ENCODE measurements at places on chromosomes 5 and 9.

DNA sequence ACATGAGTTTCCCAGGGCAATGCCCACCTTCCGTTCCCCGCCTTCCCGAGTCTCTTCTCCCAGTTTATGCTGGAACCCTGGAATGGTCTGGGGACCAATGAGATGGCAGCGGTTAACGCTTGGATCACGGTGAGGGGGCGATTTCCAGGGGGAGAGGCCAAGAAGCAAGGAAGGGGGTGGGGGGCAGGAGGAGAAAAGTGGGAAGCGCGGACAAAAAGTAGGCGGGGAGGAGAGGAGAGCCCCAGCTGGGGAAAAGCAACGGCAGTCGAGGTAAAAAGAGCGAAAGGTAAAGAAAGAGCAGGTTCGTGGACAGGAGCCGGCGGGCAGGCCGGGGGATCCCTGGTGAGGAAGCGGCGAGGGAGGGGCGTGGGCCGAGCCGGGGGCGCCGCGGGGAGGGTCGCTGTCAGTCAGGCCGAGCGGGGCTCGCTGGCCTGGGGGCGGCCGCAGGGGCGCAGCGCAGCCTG, 508 bp upstream of the SNCAIP start:
- DNase-seq: peak; percentile 63

DNA sequence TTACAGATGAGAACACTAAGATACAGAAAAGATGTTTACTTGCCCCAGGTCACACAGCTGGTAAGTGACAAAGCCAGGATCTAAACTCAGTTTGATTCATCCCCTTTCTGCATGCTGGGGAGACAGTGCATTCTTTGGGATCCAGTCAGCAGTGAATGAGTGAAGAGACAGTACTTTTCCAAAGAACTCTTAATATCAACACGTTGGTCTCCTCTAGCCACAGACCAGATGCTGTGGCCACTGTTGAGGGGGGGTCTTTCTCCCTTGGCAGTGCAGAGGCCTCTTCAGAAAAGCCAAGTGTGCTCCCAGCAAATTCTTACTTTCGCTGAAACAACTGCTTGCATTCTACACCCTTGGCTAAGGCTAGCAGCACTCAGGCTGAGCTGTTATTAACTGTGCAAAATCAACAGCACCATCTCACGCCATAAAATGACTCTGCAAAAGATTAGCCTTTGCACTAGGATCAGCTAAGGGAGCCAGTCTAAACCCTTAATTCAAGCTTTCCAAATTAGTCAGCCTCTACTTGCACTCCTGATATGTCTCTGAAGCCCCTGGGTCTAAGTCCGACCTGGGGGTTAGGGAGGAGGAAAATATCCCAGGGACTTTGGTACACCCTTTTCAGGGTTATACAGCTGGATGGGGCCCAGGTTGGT, 4.8 kb upstream of the TMEM171 start:
- no peak for DNase-seq

DNA sequence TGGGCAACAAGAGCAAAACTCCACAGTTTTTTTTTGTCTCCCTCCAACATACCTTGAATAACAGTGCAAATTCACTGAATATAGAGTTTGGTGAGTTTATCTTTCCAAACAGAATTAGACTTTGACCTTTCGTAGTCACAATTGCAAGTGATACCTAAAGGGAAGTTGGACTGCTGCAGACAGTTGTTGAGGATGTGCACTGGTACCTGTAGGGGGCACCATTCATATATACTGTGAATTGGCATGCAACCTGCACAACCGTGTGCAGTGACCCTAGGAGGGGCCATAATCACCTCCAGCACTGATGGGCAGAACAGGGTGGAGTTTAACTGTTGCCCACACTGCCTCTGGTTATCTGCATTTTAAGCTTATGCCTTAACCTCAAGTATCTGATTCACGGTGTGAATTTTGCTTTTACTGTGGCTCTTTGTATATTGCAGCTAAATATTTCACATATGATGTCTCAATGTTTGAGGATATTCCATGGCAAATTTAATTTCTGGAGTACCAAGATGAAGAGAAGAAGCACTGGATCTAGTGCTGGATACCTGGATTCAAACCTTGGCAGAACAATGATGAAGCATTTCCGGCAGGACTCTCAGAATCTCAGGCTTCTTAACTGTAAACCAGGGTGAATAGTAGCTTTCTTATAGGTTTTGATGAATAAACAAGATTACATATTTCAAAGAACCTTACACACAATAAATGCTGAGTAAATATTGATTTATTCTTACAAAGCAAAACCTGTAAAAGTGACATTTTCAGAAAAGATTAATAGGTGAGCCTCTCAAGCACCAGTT, 144.3 kb downstream of the ACTBL2 start:
- no peak for DNase-seq

GRCh38 chr5:136886608-136887007, 521.3 kb upstream of the TRPC7 start:
- no peak for DNase-seq

DNA sequence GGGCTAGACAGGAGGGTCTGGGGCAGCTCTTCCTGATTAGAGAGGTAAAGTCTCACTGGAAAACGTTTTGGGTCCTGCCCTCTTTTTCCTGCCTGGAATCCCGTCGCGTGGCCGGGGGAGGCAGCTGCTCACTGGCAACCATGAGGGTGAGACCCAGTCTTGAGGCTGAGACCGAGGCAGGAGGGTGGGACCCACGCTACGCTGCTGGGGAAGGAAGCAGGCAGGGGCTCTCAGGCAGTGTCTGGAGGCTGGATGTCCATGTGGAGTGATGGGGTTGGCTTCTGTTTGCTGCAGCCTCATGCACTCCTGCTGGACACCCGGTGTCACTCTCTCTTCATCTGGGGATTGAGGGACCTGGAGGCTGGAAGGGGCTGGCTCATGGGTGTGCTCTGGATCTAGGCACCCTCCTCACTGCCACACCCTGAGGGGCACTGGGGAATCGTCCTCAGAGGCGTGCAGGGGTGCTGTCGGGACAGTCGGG, 11.3 kb upstream of the SLC2A6 start:
- DNase-seq: no peak

DNA sequence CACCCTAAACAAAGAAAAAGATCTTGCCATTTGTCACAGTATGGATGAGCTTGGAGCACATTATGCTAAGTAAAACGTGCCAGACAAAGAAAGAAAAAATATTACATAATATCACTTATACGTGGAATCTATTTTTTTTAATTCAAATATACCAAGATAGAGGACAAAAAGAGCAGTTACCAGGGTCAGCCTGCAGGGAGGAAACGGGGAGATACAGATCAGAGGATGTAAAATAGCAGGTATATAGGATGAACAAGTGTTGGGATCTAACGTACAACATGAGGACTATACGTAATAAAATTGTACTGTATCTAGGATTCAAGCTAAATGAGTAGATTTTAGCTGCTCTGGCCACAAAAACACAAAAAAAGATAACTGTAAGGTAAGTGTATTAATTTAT, 247.5 kb downstream of the TMEM161B start:
- no peak for DNase-seq

GRCh38 chr5:170655476-170655875, 128.0 kb upstream of the GABRP start:
- no peak for DNase-seq

DNA sequence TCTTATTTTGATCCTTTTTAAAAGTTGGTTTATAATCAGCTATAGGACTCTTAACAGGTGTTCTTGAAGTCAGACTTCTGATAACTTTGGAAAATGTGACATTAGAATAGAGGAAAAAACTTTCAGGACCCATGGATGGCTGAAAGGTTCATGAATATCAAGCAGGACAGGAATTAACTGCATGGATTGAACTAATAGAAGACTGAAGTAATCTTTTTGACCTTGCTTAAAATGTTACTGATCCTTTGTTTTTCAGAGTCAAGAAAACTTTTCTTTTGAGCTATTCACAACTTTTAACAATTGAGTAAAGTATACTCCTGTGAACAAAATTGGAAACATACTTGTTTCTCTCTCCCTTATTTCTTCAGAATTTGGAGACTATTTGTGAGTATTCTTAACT, 79.2 kb downstream of the PLK2 start:
- DNase-seq: no peak

- peak; percentile 92 for DNase-seq
These were observed 70.8 kb upstream of the LPCAT1 start for GRCh38 chr5:1594357-1595106.

DNA sequence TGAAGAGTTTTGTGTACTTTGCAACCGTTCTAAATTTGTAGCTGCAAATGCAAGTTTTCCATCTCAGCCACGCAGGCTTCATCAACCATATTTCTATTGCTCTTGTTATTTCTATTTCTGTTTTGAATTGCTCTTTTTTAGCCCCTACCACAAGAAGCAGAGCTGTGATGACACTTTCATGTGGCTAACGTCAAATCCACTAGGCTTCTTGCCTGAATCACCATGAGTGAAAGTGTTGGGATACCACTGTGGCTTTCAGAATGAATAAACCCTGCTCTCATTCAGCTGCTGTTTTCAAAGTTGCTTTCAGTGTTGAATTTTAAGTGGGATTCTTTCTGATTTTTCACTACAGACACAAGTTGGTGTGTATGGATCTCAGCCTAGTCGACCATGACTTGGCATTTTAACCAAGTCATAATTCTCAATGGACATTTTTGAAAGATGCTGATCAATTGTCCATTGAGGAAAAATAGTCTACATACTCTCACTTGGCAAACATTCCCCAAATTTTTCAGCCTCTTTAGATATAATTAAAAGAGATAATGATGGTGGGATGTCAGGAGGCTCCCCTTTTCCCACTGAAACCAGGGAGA, 41.0 kb upstream of the MTAP start:
- no peak for DNase-seq

DNA sequence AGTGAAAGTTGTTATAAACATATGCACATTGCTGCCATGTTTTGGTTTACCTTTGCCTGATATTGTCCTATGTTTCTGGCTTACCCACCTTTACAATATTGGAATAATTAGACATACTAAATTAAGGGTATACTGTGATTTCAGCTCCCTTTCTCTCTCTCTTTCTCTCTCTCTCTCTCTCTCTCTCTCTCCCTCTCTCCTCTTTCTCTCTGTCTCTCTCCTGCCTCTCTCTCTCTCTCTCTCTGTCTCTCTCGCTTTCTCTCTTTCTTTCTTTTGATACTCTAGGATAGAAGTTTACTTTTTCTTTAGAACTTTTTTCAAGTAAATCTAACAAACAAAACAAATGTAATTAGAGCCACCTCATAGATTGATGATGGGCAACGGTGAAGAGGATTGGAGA, 239.6 kb downstream of the TMEM161B start:
- no peak for DNase-seq

- peak; percentile 88 for DNase-seq
These were observed 9.0 kb downstream of the RGS14 start for GRCh38 chr5:177366528-177367322.

GRCh38 chr5:9621379-9621903, 8.7 kb downstream of the TAS2R1 start:
- no peak for DNase-seq

DNA sequence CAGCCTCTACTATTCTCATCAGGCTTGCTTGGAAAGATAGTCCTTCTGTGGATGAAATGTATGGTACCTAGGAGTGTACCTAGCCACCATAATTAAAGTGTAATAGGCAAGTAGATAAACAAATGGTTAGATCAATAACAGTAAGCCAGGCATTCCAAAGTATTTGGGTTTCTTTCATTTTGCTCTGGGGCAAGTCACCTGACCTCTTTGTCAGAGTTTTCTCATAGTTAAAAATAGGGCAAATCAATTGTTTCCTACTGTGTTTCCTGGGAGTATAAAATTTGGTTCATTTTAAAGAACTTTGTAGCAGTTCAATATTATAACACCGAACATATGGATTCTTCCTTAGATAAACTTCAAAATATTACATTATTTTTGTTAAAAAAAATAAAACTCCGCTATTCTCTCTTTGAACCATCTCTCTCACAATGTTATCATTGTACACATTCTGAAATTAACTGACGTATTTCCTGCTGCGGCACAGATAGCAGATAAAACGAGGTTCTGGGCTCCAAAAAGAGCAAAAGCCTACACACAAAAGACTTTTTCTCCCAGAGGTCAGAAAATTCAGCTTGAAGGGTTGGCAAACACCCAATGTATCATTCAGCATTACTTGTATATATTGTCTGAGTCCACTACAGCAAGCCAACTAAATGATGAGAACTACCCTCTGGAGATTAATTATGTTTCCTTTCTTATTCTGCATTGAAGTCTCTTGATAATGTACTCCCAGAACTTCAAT, 267.9 kb downstream of the COX7C start:
- DNase-seq: no peak

DNA sequence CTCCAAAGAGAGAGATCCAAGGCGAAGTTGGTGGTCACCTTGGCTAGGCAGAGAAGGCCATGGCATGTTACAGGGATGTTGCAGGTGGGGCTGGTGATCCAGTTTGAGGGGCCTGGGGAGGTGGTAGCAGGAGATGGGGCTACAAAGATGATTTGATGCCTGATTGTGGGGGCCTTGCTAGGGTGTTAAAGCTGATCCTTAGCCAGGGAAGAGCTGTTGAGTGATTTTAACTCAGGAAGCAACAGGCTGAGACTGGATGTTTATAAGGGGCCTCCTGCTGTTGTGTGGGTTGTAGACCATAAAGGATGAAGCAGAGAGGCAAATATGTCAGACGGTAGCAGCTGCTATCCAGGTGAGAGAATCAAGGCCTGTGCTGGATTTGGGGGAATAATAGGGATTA, 19.0 kb upstream of the SMAD5 start:
- DNase-seq: no peak

- DNase-seq: no peak
These were observed 89.7 kb upstream of the PRLR start for GRCh38 chr5:35320029-35320428.

DNA sequence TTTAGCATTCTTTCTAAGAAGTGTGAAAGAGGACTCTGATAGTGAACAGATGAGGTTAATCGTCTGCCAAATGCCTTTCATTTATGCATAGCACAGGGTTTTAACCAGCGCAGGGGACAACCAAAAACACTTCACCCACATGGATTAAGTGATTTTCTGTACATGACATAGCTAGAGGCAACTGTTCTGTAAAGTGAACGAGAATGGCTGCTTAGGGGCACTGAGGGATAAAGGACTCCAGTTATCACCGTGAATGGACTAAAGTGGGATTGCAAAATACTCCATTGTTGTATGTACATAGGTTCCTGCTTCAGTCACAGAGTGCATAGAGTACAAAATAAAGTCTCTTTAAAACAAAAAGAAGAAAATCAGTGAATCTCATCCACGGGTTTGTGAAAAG, 456.8 kb downstream of the DMAC1 start:
- DNase-seq: no peak

GRCh38 chr5:58363461-58364249, 96.2 kb downstream of the PLK2 start:
- no peak for DNase-seq

DNA sequence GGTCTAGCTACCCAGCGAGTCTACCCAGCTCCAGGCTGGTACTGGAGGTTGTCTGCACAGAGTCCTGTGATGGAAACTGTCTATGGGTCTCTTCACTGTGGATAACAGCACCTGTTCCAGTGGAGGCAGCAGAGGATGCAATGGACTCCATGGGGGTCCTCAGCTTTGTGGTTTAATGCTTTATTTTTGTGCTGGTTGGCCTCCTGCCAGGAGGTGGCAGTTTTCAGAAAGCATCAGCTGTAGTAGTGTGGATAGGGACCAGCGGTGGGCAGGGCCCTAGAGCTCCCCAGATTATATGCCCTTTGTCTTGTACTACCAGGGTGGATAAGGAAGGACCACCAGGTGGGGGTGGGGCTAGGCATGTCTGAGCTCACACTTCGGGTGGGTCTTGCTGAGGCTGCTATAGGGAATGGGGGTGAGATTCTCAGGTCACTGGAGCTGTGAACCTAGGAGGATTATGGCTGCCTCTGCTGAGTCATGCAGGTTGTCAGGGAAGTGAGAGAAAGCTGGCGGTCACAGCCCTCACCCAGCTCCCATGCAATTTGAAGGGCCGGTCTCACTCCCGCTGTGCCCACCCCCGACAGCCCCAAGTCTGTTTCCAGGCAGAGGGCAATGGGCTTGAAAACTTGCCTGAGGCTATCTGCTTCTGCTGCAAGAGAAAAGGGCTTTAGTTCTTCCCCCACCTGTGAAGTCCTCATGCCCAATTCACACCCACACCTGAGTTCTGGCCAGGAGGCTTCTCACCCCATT, 397.1 kb downstream of the TLE1 start:
- no peak for DNase-seq
